NCI-H2029 treated with DMSO at 0.1 percent for 48 hours (cell line): ENCODE measurements at places on chromosomes 16 and 17.

GRCh38 chr16:75379911-75380847 lies 53.1 kb downstream of the CFDP1 start:
- DNase-seq, result no peak

GRCh38 chr17:65130832-65131231 lies 6.3 kb upstream of the RGS9 start:
- no peak for DNase-seq

- DNase-seq, result no peak
Measured at GRCh38 chr17:81534157-81535006, 6.2 kb downstream of the FSCN2 start.

DNA sequence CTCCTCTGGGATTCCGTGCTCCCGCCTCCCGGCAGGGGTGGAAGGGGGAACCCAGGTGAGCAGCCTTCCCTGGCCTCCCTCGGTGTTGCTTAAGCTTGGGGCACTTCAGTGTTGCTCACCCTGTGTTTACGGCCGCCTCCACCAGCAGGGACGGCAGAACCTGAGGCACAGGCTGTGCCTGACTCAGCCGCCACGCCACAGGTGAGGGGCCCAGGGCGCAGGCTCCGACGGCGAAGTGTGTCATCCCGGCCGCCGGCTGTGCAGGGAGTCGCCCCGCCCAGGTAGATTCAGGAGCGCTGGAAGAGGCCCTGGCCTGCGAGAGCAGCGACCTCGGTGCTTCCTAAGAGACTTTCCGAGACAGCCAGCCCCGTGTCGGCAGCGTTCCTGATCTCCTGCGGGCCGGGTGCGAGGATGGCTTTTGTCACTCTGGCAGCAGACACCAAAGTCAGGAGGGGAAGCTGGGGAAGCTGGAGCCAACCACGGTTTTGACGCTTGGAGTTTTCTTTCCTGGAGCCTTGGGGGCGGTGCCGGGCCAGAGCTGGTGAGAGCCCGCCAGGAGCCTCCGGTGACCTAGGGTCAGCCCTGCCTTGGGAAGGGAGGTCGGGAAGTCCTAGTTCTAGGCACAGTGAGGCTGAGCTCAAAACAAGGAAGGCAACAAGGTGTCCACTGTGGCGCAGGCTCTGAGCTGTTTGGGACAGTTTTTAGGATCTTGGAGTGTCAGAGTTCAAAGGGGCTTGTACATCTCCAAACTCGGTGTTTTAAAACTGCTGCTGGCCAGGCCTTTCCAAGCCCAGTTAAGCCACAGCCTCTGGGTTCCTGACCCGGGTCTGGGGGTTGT lies 2.1 kb downstream of the GSE1 start:
- no peak for DNase-seq

- DNase-seq, result no peak
Measured at GRCh38 chr16:4876646-4877379, 29.5 kb downstream of the UBN1 start.

DNA sequence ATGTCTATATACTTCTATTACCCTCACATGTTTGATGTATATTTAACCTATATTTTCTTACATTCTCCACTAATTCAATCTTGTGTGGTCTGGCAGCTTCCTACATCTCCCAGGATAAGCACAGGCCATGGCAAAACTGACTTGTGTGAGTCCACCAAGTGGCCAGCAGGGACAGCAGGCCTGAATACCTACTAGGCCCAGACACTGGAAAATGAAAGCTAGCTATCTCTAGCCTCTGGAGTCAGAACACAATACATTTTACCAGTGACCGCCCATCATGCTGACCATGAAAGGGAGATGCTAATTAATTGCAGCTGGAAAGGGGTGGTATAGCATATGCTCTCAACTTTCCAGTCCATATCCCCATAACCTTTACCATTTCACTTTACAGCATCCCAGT lies 132.3 kb downstream of the PCTP start:
- no peak for DNase-seq

GRCh38 chr17:58420827-58421226 lies 3.5 kb upstream of the RNF43 start:
- no peak for DNase-seq

DNA sequence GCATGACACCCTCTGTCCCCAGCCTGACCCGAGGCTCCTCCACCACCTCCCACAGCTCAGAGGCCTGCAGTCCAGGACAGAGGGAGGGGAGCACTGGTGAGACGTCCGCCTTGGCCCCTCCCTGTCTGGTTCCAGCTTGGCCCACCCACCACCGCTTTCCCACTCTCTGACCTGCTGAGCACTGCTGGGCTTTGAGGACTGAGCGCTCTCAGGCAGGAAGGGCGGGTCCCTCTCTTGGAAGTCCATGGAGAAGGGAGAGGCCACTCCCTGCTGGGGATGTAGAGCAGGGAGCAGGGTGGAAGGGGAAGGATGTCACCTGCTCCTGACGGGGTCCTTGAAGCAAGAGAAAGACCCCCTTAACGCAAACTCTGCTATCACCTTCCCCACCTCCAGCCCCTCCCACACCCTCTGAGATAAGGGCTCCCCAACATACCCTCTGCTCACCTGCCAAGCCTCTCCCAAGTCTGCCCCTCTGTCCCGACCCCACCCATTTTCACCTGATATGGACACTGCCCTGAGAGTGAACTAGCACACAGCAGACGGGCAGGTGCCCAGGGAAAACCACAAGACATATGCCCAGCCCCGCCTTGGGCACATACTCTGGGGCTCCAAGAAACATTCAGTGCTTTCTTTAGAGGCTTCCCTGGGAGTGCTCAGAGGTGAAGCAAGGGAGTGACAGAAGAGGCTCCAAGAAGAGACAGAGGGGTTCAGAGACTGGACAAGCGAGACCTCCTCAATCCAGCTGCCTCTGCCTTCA lies 1.4 kb downstream of the OSBPL7 start:
- no peak for DNase-seq

- DNase-seq, result no peak
Measured at GRCh38 chr16:75048530-75048929, 49.7 kb downstream of the ZNRF1 start.

GRCh38 chr17:266701-267667 lies 85.5 kb upstream of the DOC2B start:
- no peak for DNase-seq

GRCh38 chr17:40344421-40345160 lies 19.9 kb downstream of the GJD3 start:
- no peak for DNase-seq

GRCh38 chr17:74552037-74552436 lies 6.1 kb upstream of the CD300C start:
- no peak for DNase-seq

DNA sequence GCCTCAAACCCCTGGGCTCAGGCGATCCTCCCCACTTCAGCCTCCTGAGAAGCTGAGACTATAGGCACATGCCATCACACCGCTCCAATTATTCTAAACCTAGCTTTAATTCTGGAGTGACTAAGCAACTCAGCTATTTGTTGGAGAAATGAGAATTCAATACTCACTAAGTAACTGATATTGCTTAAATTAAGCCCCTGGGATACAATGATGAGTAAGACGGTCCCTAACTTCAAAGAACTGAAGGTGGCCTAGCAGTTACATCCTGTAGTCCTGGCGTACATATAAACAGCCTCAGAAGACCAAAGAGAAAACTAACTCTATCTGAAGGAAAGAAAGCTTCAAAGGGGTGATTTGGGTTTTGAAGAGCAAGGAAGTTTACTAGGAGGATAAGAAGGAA lies 25.0 kb downstream of the XPO6 start:
- DNase-seq, result no peak

DNA sequence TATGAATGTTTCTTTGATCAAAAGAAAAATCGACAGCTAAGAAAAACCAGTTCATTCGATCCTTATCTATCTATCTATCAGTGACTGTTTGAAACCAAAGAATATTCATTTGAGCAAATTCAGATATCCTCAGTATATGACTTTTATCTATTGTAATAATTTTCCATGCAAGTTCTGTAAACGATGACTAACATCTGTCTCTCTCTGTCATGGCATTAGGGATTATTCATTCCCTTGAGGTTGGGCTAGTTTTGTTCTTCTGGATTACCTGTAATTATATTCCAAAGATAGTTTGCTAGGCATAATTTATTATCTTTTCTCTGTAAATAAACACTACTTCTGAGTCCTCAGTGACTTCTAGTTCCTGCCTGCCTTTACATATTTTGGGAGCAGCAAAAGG lies 497.7 kb upstream of the CDH11 start:
- DNase-seq, result no peak

- DNase-seq, result no peak
Measured at GRCh38 chr16:89341697-89342694, 124.5 kb downstream of the ZNF778 start.

DNA sequence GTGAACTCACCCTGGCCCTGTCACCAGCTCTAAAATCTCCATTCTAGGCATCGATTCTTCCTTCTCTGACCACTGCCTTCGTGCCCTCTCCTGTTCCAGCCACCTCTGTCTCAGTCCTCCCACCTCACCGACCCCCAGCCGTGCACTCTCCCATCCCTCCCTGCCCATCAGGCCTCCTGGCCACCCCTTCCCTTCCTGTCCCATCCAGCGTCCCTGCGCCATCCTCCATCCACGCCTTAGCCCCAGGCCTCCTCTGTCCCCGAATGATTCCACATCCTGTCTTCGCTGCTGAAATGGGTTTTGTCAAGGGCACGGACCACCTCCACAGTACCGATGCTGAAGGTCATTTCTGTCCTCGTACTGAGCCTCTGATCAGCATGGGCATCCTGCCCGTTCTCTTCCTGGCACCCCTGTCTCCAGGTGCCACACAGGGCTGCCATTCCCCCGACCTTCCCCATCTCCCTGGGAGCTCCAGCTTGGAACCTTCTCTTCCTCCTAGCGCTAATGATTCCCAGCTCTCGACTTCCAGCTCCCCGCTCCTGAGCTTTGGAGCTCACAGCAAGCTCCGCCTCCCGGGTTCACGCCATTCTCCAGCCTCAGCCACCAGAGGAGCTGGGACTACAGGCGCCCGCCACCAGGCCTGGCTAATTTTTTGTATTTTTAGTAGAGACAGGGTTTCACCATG lies 2.6 kb downstream of the TRIM65 start:
- no peak for DNase-seq

- DNase-seq, result no peak
Measured at GRCh38 chr17:8914554-8914953, 47.1 kb upstream of the PIK3R6 start.

DNA sequence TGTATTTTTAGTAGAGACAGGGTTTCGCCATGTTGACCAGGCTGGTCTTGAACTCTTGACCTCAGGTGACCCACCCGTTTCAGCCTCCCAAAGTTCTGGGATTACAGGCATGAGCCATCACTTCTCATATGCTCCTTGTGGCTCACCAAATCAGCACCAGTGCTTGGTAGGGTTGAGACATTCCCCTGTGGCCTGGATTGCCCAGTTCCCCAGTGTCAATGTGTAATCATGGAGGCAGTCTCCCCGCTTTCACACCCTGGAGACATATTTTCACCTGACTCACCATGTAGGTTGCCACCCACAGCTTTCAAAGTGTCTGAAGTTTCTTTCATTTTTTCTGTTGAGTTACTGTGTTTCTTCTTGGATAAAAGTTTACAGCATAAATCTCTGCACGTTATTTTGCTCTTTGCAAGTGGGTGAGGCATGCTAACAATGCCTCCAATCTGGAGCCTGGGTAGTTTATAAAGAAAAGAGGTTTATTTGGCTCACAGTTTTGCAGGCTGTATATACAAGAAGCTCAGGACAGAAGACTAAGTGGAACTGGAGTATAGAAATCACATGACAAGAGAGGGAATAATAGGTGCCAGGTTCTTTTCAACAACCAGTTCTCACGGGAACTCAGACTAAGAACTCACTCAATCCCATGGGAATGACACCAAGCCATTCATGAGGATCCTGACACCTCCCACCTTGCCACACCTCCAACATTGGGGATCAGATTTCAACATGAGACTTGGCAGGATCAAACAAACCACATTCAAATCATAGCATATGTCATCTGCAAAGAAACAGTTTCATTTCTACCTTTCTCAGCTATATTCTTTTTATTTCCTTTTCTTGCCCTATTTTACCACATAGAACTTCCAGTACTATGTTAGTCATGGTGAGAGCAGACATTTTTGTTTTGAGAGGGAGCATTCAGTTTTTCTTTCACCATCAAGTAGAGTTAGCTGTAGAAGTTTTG lies 113.2 kb downstream of the PHKB start:
- no peak for DNase-seq

GRCh38 chr16:57574646-57575467 lies 32.4 kb downstream of the ADGRG5 start:
- DNase-seq, result no peak

GRCh38 chr16:87042551-87043230 lies 274.5 kb downstream of the C16orf95 start:
- no peak for DNase-seq

- no peak for DNase-seq
Measured at GRCh38 chr16:81547194-81547938, 102.8 kb downstream of the CMIP start.

DNA sequence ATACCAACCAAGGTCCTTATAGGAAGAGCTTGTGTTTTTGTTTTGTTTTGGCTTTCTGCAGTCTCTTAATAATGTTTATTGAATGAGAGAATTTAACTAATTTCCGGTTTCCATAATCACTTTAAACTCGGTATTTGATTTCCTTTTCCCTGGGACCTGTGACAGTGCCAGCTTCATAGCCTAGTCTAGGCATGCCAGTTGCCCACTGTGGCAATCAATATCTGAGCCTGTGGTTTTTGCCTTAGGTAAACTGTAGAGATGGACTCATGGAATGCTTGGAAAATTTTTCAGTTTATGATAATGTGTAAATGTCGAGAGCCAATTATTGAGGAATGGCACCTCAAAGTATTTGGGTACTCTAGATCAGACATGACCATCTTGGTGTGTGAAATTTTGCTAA lies 78.2 kb downstream of the FTO start:
- DNase-seq, result no peak

DNA sequence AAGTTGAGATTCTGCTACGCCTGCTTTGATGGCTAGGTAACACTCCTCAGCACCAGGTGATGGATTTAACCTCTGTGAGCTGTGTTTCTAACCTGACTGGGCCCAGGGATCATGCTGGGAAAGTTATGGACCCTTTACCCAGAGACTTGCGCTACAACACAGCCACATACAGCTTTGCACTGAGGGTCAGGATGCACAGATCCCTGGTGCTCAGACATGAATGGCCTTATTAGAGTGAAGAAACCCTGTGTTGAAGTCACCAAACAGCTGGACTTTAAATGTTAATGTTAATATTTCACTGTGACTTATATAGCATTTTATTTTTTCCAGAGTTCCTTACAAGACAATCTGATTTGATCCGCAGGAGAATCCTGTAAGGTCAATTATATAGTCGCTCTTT lies 114.3 kb downstream of the MSI2 start:
- no peak for DNase-seq

DNA sequence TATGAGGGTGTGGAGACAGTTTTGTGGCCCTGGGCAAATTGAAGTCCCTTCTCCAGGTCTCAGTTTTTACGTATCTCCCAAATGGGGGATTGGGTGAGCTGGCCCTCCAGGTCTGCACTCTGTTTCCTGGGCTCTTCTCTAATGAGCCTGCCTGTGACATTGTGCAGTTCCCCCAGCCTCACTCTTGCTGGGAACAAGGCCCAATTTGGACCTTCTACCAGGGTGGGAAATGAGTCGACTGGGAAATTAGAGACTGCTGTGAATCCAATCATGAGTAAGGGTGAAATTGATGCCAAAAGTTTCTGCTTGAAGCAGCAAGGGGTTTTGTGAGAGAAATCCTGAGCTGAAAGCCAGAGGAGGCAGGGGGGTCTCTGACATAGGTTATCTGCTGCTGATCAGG lies 71.5 kb upstream of the KSR1 start:
- DNase-seq, result no peak

GRCh38 chr17:29568331-29569244 lies at the start of gene TP53I13:
TP53I13 (plus strand) TSS chr17:29568701; CDS start chr17:29568759, 58 bp downstream.
- DNase-seq, result no peak

GRCh38 chr17:37844158-37844976 lies 79.8 kb upstream of the TBC1D3K start:
- no peak for DNase-seq
